ENCODE measurements at places on chromosomes 2 and 18. TPM values are rescaled to one million over a fixed set of nuclear protein-coding genes. Genes with fewer than 3 reads are reported as not detected.

- no peaks in the 10 kb centered on the region for H3K27me3 ChIP-seq
- no peak overlapping the region for H3K27ac ChIP-seq
- DNase-seq: no peak
- 0 out of 2 replicates have a peak, but pooled peaks cover 2% of the 10 kb centered on the region for H3K4me1 ChIP-seq
These were observed 428.2 kb upstream of the KCNH7 start for GRCh38 chr2:163266772-163267171.

DNA sequence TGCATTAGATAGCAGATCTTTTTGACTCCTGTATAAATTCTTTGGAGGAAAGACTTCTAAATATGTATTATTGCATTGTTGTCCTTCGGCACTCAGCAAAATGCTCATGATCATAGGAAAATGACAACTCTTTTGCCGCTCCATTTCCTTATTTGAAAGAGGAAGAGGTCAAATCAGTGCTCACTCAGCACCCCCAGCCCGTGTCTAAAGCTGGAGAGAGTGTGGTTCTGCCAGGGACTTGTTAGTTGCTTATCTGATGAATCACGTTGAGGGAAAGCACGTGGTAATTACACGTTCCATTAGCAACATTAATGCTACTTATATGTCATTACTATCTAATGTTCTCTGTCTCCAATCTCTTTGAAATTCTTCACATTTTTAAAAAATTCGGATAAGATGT, 46.0 kb upstream of the MBP start:
- H3K36me3 ChIP-seq: no peaks in the 10 kb centered on the region
- H3K27me3 ChIP-seq: no peaks in the 10 kb centered on the region
- H3K4me3 ChIP-seq: no peak overlapping the region
- H3K4me1 ChIP-seq: peaks cover 5% of the 10 kb centered on the region
- H3K27ac ChIP-seq: no peak overlapping the region

- peak overlapping the region; percentile 7 for H3K4me3 ChIP-seq
- H3K4me1 ChIP-seq: peaks cover 11% of the 10 kb centered on the region
- H3K27me3 ChIP-seq: no peaks in the 10 kb centered on the region
- peak; percentile 39 for DNase-seq
- H3K36me3 ChIP-seq: peaks cover 6% of the 10 kb centered on the region
These were observed 2.2 kb upstream of the PDIA6 start for GRCh38 chr2:10814571-10815331.

GRCh38 chr2:47272031-47272864, 117.1 kb upstream of the STPG4 start:
- DNase-seq: peak; percentile 88
- peak overlapping the region; percentile 40 for H3K27ac ChIP-seq
- peak overlapping the region; percentile 50 for H3K4me3 ChIP-seq
- H3K27me3 ChIP-seq: no peaks in the 10 kb centered on the region

- H3K4me3 ChIP-seq: no peak overlapping the region
- H3K27ac ChIP-seq: no peak overlapping the region
- no peaks in the 10 kb centered on the region for H3K27me3 ChIP-seq
- no peak for DNase-seq
- H3K4me1 ChIP-seq: no peaks in the 10 kb centered on the region
These were observed 63.0 kb downstream of the CELF4 start for GRCh38 chr18:37502601-37503000.

DNA sequence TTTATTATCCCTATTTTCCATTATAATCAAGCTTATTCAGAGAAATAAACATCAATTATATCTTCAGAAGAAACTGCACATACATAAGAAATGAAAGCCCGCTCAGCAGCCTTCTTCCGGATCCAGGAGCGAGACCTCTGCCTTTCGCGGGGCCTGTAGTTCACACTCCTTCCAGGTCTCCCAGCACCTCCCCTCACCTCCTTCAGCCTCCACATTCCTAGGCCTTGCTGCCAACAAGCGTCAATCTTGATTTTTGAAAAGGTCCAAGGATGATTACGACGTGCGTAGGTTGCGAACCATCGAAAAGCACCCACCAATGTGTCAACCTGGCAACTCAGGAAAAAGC, 355 bp upstream of the KIDINS220 start:
- no peak for DNase-seq
- no peaks in the 10 kb centered on the region for H3K27me3 ChIP-seq
- no peaks in the 10 kb centered on the region for H3K36me3 ChIP-seq
- H3K4me3 ChIP-seq: peak overlapping the region; percentile 78
- H3K4me1 ChIP-seq: 0 out of 2 replicates have a peak, but pooled peaks cover 3% of the 10 kb centered on the region

DNA sequence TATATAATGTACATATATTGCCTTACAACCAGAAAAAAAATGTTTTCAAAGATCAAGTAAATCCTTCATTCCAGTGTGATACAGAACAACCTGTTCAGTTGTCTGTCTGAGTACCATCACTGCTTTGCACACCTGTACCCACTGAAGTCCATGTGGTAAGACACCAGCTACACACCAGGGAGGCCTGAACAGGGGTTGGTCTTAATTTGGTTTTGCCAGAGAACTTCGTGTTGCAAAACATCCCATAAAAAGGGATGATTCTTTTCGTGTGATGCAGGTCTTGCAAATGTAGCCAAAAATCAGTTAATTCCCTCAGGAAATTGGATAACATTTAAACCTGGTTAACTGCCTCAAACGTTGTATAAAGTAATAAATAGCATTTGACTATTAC, 73.7 kb upstream of the SLC1A4 start:
- no peak overlapping the region for H3K4me3 ChIP-seq
- no peaks in the 10 kb centered on the region for H3K4me1 ChIP-seq
- no peaks in the 10 kb centered on the region for H3K27me3 ChIP-seq

DNA sequence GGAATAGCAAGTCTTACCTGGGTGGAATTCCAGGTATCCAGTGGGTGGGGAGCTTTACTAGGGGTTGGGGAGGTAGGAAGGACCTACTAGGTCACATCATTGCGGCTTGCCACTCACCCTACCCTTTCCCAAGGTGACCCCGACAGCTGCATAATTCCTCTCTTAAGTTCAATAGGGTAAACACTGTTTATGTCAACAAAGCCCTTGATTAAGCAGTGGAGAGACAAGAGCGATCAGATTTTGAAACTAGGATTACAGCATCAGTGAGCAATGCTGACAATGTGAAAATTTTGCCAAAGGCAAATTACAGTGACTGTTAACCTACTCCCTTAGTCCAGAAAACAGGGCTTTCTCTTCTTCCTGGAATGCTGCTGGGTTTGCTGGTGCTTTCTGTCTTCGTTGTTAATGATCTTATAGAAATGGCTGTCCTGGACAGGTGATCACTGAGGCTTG, 14.5 kb downstream of the SLC19A3 start:
- H3K4me3 ChIP-seq: no peak overlapping the region
- H3K36me3 ChIP-seq: no peaks in the 10 kb centered on the region
- peaks cover 15% of the 10 kb centered on the region for H3K4me1 ChIP-seq

DNA sequence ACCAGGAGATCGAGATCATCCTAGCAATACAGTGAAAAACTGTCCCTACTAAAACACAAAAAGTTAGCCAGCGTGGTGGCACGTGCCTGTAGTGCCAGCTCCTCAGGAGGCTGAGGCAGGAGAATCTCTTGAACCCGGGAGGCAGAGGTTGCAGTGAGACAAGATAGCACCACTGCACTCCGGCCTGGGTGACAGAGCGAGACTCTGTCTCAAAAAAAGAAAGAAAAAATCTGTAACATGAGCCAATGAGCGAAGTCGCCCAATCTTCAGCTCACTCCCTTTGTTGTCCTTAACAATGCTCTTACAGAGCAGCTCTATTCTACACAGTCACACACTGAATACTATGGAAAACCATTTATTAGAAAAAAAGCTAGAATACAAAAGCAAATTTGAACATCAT, 22.0 kb downstream of the FAM98A start:
- H3K4me3 ChIP-seq: no peak overlapping the region
- H3K27me3 ChIP-seq: no peaks in the 10 kb centered on the region
- H3K36me3 ChIP-seq: no peaks in the 10 kb centered on the region
- H3K4me1 ChIP-seq: no peaks in the 10 kb centered on the region

LDLRAD4 gene
- total RNA-seq: 0.43 TPM

ABCG8 gene
- 0.04 TPM for total RNA-seq

SERPINB10 gene
- not detected for total RNA-seq

SPEG gene
- 21.3 TPM for total RNA-seq

Measured in SJCRH30 (cell line).